C1 segment of cervical spinal cord (tissue), 14 donors: ENCODE measurements at places on chromosomes 3 and 15.

GRCh38 chr3:154040283-154040682 is 80.9 kb upstream of the ARHGEF26 start:
- no peak for DNase-seq

- DNase-seq, result no peak
Measured at GRCh38 chr3:101068876-101069606, 75.8 kb upstream of the ABI3BP start.

- DNase-seq, result no peak
Measured at GRCh38 chr3:120622870-120623726, 27.0 kb downstream of the NDUFB4 start.

DNA sequence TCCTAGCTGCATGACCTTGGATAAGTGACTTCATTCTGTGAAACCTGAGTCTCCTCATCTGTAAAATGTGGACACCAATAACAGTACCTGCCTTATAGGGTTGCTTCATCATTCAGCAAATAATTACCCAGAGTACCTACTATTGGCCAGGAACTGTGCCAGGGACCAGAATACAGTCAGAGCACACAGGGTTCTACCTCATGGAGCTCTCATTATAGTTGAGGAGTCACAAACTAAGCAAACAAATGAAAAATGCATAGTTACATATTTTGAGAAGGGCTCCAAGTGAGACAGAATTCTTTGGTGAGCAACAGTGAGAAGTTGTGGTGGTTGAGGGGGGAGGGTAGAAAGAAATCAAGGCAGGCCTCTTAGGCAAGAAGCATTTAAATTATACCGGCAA is 308.6 kb upstream of the WNT5A start:
- no peak for DNase-seq

DNA sequence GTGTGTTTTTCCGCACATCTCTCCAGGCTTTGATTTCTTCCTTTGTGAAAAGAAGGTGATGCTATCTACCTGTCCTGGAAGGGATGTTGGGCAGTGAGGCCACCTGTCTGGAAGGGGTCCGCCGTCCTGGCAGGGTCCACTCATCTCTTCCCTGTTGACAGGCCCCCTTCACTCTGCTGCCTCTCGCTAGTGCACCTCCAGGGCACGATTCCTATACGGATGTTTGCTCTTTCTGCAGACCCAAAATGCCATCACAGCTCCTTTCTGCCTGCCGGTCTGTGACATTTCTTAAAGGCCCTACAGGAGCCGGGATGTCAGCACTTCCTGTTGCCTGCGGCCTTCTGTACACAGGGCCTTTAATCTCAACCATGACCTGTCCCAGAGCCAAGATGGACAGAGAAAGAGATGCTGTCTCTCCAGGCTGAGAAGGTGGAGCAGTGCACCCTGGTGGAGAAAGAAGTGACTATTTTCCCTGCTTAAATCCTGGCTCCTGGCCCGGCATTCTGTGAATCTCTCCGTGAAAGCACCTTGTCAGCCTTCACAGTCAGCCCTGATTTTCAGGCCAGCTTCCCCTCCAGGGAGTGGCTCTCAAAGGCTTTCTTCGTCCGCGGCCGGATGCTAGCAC is 7.4 kb downstream of the FAM3D start:
- DNase-seq, result no peak
